ENCODE measurements at places on chromosomes 5 and 9.

DNA sequence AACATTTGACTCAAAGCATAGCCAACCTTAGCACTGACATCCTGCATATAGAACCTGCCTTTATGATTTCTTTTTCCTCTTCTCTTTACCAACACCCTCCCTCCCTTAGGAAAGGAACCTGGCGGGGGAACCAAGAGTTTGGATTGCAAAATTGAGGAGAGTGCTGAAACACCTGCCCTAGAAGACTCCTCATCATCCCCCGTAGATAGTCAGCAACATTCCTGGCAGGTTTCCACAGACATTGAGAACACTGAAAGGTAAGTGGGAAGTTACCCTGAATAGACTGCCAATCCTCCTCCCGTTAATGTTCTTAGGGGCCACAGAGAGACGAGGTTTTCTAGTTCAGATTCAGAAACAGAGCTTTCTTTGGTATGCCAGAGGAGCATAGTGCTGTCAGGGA lies 88.8 kb downstream of the RGS7BP start:
- no peak for DNase-seq

DNA sequence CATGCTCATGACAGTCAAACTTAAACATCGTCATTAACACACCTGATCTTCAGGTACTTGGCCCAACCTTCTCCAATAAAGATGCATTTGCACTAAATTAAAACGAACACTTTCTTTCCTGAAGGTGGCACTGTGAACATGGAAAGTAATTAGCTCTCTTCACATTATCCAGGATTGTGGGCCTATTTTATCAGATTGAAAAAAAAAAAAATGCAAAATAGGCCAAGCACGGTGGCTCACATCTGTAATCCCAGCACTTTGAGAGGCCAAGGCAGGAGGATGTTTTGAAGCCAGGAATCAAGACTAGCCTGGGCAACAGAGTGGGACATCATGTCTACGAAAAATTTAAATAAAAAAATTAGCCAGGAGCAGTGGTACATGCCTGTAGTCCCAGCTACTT lies 14.4 kb upstream of the CDC20B start:
- DNase-seq, result no peak

GRCh38 chr5:72171667-72172066 lies 64.4 kb downstream of the MAP1B start:
- DNase-seq, result no peak

DNA sequence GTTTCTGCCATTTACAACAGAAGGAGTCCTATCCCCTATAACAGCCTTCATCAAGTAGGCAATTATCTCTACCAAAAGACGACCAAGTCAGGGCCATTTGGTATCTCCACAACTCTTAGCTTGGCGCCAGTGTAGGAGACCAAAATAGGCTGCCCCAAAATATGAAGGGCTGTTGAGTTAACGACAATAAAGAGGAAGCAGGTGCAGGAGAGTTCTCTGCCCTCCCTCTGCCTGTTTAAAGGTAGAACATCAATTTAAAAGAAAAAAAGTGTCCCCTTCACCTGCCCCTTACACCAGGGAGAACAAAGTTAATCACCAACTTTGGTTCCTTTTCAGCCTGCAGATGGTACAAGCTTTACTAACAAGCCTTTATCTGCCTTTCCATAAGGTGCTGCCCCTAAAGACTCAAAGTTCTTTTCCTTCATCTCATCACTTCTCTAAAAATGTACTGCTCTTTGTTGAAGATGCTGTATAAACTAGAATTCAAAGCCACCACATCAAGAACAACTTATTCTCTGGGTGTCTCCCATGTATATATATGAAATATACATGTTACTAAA lies 33.3 kb downstream of the PPP1R2B start:
- DNase-seq, result no peak

GRCh38 chr9:129889941-129890717 lies 54.9 kb downstream of the USP20 start:
- no peak for DNase-seq

DNA sequence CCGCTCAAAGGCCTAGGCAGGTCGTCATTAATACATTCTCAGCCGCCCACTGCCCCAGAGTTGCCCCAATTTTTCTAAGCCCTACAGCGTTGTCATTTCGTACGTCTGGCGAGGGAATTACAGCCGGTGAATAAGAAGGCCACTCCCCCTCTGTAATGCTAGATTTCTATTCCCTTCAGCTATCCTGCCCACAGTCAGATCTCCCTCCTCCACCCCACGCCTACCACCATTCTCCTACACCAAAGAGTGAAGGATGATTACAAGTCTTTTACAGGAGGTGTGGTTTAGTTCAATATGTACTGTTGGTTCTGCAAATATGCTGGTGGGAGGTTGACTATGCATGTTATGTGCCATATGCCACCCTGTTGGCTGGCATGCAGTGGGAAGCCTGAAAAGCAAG lies 83.7 kb upstream of the SMIM15 start:
- DNase-seq, result peak; percentile 33

GRCh38 chr9:87581513-87581912 lies 83.8 kb downstream of the DAPK1 start:
- no peak for DNase-seq

GRCh38 chr5:149423049-149423793 lies 44.1 kb upstream of the IL17B start:
- no peak for DNase-seq

- DNase-seq, result no peak
These were observed 567.2 kb downstream of the SLCO4C1 start for GRCh38 chr5:101728933-101729332.

- no peak for DNase-seq
These were observed 1380.1 kb upstream of the NUDT12 start for GRCh38 chr5:104942735-104943134.

DNA sequence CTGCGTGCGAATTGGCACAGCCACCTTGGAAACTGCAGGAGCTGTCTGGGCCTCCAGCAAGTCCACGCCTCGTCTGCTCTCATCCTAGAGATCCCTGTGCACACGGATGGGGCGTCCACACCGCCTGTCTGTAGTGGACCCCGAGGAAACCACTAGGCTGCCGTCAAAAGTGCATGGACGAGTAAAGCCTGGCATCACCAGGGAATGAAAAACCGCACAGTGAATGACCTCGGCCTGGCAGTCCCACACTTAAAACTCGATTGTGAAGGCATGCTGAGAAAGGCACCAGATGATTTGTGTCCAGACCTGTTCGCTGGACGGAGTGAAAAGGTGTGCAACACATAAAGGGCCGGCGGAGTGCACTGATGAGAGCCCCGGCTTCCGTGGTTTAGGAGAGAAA lies 50.8 kb downstream of the MRPL36 start:
- no peak for DNase-seq

- DNase-seq, result no peak
These were observed 68.5 kb downstream of the SLC28A3 start for GRCh38 chr9:84271921-84272556.

DNA sequence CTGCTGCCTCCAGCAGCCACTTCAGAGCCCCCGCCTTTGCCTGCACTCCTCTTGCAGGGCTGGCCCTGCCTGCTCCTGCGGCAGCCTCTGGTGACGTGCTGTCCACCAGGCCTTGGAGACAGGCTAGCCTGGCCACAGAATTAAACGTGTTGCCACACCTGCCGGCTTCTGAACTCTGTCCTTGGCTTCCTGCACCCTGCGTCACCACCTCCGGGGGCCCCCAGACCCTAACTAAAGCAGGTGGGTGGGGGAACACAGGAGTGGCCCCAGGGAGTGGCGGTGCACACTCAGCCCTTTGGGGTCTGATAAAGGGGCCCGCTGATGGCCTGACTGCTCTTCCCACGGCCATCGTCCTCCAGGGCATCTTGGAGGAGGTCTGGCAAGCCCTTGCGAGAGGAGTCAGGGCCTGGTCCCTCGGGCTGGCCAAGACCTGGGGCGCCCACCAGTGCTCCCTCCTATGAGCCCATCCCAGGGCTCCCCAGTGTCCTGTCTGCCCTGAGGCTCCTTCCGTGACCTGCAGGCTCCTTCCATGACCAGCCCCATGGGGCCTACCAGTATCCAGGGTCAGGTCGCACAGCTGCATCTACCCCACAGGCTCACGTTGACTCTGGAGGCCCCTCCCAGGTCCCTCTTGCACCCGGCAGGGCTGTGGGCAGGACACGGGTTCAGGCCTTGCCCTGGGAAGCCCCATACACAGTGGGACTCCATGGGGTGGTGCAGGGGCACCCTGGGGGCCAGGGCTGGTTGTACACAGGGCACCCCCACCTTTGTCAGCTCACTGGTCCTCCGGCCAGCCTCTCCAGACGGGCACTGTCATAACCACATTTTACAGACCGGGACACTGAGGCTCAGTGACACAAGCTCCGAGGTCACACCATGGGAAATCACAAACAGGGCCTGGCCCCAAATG lies 1.0 kb upstream of the MAMDC4 start:
- DNase-seq, result no peak

- DNase-seq, result no peak
These were observed 92.2 kb upstream of the MOCS2 start for GRCh38 chr5:53201746-53202145.

GRCh38 chr5:177043114-177043513 lies 20.6 kb downstream of the ZNF346 start:
- no peak for DNase-seq

DNA sequence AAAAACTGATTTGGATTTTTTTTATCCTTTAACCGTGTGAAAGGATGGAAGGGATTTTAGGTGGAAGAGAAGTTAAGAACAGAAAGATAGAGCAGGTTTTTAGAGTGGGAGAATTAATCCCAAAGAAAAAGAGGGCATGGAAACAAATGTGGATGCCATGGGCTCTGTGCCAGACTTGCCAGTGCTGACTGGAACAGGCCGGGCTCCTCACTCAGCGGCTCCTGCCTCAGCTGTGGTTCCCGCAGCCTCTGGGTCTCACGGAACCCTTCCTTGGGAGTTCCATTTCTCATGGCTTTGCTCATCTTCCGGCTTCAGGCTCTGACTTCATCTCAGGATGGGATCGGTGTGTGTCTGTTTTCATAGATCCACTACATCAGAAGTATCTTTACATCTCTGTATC lies 30.4 kb upstream of the SLC2A8 start:
- DNase-seq, result peak; percentile 15

DNA sequence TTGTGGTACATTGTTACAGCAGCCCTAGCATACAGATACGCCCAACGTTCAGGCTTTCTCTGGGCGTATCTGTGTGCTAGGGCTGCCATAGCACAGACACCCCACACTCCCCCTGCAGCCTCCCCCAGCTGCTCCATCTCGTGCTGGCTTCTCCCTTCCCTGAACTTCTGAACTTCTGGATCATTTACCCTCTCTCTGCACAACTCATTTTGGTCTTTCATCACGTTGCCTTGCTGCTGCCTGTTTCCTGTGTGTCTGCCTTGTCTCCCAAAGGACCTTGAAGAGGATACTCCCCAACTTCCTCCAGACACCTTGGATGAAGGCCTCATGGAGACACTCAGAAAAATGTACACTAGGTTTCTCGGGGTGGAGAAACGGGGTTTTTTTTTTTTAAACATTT lies 37.3 kb downstream of the SLIT3 start:
- DNase-seq, result no peak

DNA sequence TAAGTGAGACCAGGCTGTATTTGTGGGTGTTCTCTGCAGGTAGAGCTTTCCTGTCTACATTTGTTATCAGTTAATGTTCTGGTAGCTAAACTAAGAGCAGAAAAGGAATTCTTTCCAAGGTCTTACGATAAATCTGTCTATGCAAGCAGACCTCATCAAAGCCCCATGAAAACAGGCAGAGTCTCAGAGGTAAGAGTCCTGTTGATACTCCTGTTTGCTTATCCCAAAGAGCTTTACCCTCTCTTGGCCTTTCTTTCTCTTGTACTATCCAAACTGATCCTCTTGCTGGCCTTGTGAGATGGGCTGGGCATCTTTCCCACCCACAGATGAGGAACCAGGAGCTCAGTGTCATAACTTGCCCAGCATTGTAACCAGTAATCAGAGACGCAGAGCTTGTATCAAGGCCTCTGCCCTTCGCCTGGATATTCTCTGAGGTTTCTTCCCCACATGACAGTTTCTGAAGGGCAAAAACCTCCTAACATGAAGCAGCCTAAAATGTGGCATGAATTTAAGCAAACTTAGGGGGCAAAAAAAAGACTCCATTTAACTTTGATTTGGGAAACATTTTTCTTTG lies 33.5 kb downstream of the PRKACG start:
- no peak for DNase-seq

DNA sequence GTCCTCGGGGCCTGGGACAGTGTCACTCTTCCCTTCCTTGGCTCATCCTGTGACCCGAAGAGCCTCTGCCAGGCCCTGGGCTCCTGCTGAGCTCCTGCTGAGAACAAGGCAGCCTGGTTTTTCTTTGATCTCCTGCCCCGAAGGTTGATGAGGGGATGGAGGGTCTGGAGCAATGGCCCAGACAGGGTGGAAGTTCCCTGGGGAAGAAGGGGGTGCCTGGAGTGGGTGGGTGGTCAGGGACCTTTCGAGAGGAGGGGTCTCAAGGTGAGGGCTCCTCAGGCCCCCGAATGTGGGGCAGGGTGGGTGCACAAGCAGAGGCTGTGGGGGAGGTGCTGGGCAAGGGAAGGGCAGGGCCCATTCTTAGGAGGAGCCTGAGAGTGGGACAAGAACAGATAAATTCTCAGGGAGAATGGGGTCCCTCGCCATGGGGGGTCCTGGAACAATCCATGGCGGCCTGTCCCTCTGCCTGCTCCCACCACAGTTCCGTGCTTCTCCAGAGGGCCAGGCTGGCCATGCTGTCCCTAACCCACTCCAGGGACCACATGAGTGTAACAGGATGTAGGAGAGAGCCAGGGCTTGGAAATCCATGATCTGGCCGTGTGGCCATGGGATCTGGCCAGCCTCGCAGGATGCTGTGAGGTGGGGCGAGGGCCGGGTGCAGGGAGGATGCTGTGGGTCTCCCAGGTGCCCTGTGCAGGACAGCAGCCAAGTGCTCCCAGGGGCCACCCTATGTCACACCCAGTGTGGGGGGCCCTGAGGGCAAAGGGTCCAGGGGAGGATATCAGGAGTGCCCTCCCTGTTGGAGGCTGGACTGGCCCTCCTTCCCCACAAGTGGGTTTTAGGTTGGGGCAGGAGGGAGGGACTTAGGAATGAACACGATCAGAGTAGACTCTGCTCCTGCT lies 128.5 kb upstream of the LPCAT1 start:
- no peak for DNase-seq

DNA sequence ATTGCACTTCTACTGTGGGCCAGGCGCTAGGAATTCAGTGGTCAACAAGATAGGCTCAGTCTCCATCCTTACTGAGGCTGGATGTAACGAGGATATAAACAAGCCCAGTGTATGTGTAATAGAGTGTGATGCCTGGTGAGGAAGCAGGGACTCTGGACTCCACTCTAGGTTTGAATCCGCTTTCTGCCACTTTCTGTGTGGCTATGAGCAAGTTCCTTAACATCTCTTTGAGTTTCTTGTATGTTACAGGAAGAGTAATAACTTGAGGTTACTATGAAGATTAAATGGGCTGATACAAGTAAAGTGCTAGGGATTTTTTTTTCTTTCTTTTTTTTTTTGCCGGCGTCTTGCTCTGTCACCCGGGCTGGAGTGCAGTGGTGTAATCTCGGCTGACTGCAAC lies 12.4 kb downstream of the DOCK2 start:
- DNase-seq, result no peak

All from occipital lobe (tissue), 3 donors.